ENCODE measurements at places on chromosomes 7 and 10.

- no peak overlapping the region for H3K4me3 ChIP-seq
- H3K36me3 ChIP-seq = no peaks in the 10 kb centered on the region
- peak overlapping the region; percentile 26 for H3K27ac ChIP-seq
- no peak for DNase-seq
These were observed 263.5 kb downstream of the ZEB1 start for GRCh38 chr10:31582365-31583052.

GRCh38 chr10:4306871-4307270 is 519.1 kb upstream of the AKR1E2 start:
- H3K27me3 ChIP-seq = no peaks in the 10 kb centered on the region
- H3K36me3 ChIP-seq = no peaks in the 10 kb centered on the region
- H3K4me3 ChIP-seq = no peak overlapping the region
- H3K4me1 ChIP-seq = peaks cover 26% of the 10 kb centered on the region
- no peak for DNase-seq
- no peak overlapping the region for H3K27ac ChIP-seq

DNA sequence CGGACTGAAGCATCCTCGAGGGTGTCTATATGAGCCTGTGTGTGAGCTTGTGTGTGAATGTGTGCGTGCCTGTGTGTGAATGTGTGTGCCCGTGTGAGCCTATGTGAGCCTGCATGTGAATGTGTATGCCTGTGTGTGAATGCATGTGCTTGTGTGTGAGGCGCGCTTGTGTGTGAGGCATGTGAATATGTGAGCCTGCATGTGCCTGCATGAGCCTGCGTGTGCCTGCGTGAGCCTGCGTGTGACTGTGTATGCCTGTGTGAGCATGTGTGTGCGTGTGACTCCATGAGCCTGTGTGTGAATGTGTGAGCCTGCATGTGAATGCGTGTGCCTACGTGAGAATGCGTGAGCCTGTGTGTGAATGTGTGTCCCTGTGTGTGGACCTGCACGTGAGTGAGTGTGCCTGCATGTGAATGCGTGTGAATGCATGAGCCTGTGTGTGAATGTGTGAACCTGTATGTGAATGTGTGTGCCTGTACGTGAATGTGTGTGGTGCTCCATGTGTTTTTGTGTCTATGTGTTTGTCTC is 33.4 kb downstream of the PDGFA start:
- H3K4me3 ChIP-seq = no peak overlapping the region
- no peak overlapping the region for H3K27ac ChIP-seq
- no peak for DNase-seq
- peaks cover 7% of the 10 kb centered on the region for H3K4me1 ChIP-seq
- no peaks in the 10 kb centered on the region for H3K36me3 ChIP-seq
- no peaks in the 10 kb centered on the region for H3K27me3 ChIP-seq

- peak overlapping the region; percentile 52 for H3K4me3 ChIP-seq
- no peaks in the 10 kb centered on the region for H3K27me3 ChIP-seq
- peaks cover 13% of the 10 kb centered on the region for H3K4me1 ChIP-seq
- no peak for DNase-seq
These were observed 552 bp upstream of the ZNF365 start for GRCh38 chr10:62373639-62373994.

GRCh38 chr7:51255536-51256208 is 60.9 kb downstream of the COBL start:
- peak; percentile 40 for DNase-seq
- H3K36me3 ChIP-seq = no peaks in the 10 kb centered on the region
- H3K27ac ChIP-seq = peak overlapping the region; percentile 15
- H3K4me3 ChIP-seq = no peak overlapping the region
- H3K27me3 ChIP-seq = no peaks in the 10 kb centered on the region

DNA sequence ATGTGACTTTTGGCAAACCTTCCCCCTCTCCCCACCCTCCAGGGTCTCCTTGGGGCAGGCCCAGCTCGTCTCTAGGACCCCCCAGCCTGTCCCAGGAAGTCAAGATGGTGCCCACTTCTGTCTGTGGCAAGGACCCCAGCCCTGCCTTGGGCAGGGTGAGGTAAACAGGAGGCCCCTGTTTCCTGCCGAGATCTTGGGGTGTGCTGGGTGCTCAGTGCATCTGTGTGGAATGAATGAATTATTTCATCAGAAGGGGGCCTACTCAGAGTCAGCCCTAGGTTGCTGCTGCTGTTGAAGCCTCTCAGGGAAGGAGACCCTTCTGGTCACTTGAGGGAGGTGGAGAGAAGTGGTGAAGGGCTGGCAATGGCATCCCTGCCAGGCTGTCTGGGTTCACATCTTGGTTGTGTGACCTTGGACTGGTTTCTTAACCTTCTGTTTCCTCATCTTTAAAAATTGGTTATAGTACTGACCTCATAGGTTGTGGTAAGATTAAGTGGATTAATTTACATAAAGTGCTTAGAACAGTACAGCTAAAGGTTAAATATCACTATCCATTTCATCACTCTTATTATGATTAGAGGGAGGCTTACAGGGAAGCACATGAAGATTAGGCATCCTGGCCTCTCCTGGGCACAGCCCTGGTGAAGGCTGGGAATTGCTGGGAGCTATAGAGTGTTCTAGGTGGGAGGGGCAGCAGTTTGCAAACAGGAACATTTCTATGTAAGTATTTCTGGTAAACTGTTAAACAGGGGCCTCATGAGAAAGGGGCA is 67.7 kb downstream of the ZMIZ1 start:
- no peak overlapping the region for H3K4me3 ChIP-seq
- peaks cover 100% of the 10 kb centered on the region for H3K4me1 ChIP-seq
- peak overlapping the region; percentile 98 for H3K27ac ChIP-seq
- DNase-seq = no peak
- peaks cover 15% of the 10 kb centered on the region for H3K36me3 ChIP-seq

DNA sequence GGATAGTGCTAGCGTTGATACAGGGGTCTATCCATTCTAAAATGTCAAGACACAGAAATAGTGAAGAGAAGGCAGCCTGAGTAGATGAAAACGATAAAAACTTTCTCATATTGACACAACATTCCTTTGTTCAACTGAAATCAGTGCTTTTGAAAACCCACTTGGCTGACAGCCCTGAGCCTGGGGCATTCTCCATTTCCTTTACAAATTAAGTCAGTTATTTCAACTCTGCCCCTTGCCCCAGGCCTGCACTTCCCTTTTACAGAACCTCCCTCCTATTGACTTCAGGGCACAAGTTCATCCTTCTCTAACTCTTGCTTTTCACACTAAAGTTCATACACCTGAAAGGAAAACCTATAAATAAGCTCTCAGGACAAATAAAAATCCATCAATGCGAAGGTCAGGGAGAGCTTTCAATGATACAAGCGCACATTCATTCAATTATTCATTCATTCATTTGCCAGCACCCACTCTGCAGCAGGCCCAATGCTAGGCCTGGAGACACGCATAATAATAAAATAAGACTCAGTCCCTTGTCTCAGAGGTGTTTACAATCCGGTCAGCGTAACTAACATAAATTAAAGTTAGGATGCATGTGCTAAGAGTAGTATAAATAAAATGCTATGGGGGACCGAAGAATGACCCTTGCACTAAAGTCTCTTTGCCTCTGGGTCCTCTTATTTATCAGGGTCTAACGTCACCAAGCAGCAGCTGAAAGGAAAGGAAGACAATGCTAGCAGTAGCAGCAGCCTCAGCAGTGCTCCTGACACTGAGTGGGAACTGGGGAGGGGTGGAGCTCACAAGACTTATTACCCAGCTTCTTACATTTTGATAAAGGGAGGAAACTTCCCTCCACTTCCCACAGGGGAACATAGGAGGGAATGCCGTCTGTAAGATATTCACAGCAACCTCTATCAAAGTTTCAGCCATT is 134.8 kb downstream of the PDE1C start:
- no peak for DNase-seq
- H3K27me3 ChIP-seq = no peaks in the 10 kb centered on the region
- H3K4me1 ChIP-seq = peaks cover 17% of the 10 kb centered on the region
- no peaks in the 10 kb centered on the region for H3K36me3 ChIP-seq

GRCh38 chr10:92692080-92692671 is 2.4 kb downstream of the HHEX start:
- H3K36me3 ChIP-seq = no peaks in the 10 kb centered on the region
- no peaks in the 10 kb centered on the region for H3K4me1 ChIP-seq
- H3K4me3 ChIP-seq = peak overlapping the region; percentile 19
- no peak for DNase-seq
- H3K27me3 ChIP-seq = peaks cover 27% of the 10 kb centered on the region
- H3K27ac ChIP-seq = peak overlapping the region; percentile 87

- DNase-seq = no peak
- H3K27ac ChIP-seq = peak overlapping the region; percentile 85
- H3K4me1 ChIP-seq = peaks cover 7% of the 10 kb centered on the region
- H3K36me3 ChIP-seq = no peaks in the 10 kb centered on the region
- peak overlapping the region; percentile 42 for H3K4me3 ChIP-seq
- no peaks in the 10 kb centered on the region for H3K27me3 ChIP-seq
These were observed 440 bp downstream of the CTNNA3 start for GRCh38 chr10:67695555-67695954.

GRCh38 chr7:138819625-138820024 is 21.6 kb upstream of the ATP6V0A4 start:
- no peak overlapping the region for H3K4me3 ChIP-seq
- no peak for DNase-seq
- no peak overlapping the region for H3K27ac ChIP-seq
- H3K27me3 ChIP-seq = no peaks in the 10 kb centered on the region

Measured in right atrium auricular region (tissue), 2 donors.